Muscle of leg (tissue), 16 donors: ENCODE measurements at places on chromosomes 7 and 10. TPM values are rescaled to one million over a fixed set of nuclear protein-coding genes. Genes with fewer than 3 reads are reported as not detected.

DNA sequence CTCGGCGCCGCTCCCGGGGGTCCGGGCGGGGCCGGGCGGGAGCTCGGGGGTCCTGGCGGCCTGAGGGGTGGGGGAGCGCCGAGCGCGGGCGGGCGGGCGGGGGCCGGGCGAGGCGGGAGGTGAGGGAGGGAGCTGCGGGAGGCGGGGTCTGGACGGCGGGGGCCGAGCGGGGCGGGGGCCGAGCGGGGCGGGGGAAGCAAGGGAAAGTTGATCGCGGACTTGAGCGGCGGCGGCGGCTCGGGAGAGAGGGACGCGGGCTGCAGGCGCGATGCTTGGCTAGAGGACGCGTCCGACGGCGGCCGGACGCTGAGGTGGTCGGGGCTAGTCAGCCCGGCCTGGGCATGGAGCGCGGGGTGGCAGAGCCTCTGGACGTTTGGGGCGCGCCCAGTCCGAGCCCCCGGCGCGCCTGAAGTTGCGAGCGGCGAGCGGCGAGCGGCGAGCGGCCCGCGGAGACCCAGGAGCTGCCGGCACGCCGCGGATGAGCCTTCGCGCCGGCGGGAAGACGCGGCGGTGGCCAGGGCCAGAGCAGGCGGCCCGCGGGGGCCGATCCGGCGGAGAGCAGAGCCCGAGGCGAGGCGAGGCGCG is at the start of gene CDH23:
Gene CDH23, plus strand, starts transcription at position 210 of the 585 bp plus-strand sequence. CDS start 42,912 bp downstream, outside the sequence.
- peaks cover 17% of the 10 kb centered on the region for H3K4me1 ChIP-seq
- DNase-seq = peak; percentile 65
- peak within 1 kb of the TSS; percentile 43 for H3K4me3 ChIP-seq
- H3K27me3 ChIP-seq = peaks cover 46% of the 10 kb centered on the region

DNA sequence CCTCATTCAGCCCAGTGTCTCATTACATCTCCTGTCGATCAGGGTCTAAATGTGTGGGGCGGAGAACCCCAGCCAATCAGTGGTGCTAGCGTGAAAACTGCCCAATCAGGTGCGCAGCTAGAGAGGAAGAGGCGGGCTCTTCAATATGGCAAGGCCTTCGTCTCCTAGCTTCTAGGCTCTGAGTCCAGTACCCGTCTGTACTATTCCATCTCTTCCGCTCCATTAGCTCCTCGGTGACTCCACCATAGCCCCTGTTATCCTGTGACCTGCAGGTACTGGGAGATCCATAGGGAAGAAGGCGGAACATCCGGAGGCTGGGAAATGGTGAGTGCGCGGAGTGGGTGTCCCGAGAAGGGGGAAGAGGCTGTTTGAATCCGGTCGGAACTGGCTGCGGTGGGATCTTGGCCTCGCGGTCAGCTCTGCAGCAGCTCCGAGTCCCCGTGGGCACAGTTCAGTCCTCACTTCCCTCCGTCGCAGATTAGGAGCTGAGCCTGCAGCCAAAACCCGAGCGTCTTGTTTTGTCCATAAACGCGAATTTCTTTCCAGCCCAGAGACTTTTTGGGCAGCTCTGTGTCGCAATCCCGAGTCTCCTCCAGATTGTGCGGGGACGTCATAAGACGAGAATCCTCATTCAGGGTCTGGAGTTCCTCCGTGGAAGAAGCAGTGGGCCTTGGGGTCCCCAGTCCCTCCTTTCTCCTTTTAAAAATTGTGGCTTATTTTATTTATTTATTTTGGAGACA is at the start of gene ZNF727:
Gene ZNF727, plus strand, starts transcription at position 134 of the 740 bp plus-strand sequence. Its CDS starts 188 bp downstream, at position 322.
- DNase-seq = peak; percentile 35
- H3K36me3 ChIP-seq = no peaks in the 10 kb centered on the region
- H3K27ac ChIP-seq = no peak within 1 kb of the TSS
- H3K4me1 ChIP-seq = no peaks in the 10 kb centered on the region

- H3K36me3 ChIP-seq = no peaks in the 10 kb centered on the region
- no peak overlapping the region for H3K4me3 ChIP-seq
- H3K27ac ChIP-seq = no peak overlapping the region
Measured at GRCh38 chr10:664301-664700, 25.2 kb downstream of the DIP2C start.

DNA sequence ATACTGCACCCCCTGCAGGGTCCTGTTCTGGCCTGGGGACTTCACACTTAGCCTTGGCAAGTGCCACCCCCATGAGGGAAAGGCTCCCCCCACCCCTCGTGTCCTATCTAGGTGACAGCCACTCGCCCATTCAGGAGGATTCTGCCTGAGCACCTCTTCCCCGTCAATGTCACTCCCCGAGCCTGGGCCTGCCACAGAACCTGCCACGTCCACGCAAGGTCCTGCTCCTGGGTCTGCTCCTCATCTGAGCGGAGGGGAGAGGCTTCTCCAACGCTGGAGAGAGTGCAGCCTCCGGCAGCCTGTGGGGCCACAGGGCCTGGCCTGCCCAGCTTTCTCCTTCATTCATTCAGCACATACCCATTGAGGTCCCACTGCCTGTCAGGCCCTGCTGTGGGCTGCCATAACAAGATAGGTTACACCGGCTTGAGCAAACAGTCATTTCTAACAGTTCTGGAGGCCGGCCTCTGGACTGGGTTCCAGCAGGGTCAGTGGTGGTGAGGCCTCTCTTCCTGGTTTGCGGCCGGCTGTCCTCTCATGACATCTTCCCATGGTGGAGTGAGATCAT is 92.0 kb upstream of the RET start:
- H3K36me3 ChIP-seq = no peaks in the 10 kb centered on the region
- no peak overlapping the region for H3K4me3 ChIP-seq
- peaks cover 2% of the 10 kb centered on the region for H3K27me3 ChIP-seq
- H3K4me1 ChIP-seq = no peaks in the 10 kb centered on the region
- DNase-seq = no peak
- no peak overlapping the region for H3K27ac ChIP-seq

Gene SPDYE8
- total RNA-seq = 0.09 TPM

DNA sequence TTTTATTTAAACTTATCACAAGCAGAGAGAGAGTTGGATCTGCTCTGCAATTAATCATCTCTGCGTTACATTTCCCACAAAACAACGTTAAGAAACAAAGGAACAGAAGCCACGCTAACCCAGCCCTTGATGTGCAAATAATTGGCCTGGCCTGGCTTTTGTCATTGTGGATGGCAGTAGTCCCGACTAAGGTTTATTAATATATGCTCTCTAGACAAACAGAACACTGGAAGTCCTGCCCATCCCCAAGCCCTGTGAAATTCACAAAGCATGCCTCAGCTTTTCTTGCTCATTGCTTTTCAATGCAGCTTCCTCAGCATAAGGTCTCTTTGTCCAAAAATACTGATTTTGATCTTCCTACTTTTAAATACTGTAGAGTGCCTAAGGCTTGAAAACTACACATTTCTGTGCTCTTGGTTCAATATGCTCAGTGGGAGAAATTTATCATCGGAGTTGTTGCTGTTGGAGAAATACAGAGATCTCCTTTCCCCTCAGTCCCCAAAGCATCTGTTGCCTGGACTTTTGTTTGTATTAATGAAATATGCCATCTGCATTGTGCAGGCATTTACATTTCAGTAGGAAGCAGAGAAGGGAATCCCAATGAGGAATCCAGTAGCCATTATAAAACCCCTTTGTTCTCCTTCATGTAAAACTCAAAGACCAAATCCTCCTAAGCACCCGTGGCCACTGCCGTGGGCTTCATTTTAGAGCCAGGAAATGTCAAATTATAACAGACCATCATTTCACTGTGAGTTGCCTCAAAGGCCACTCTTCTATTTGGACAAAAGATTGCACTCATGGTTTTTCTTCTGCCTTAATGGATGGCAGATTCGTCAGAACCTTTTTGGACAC is 61.1 kb downstream of the SORCS1 start:
- no peaks in the 10 kb centered on the region for H3K36me3 ChIP-seq
- H3K27me3 ChIP-seq = no peaks in the 10 kb centered on the region
- no peak overlapping the region for H3K4me3 ChIP-seq
- H3K27ac ChIP-seq = no peak overlapping the region
- no peak for DNase-seq
